ENCODE measurements at places on chromosomes 13 and 19.

- DNase-seq, result no peak
Measured at GRCh38 chr13:78265098-78265497, 338.3 kb downstream of the POU4F1 start.

DNA sequence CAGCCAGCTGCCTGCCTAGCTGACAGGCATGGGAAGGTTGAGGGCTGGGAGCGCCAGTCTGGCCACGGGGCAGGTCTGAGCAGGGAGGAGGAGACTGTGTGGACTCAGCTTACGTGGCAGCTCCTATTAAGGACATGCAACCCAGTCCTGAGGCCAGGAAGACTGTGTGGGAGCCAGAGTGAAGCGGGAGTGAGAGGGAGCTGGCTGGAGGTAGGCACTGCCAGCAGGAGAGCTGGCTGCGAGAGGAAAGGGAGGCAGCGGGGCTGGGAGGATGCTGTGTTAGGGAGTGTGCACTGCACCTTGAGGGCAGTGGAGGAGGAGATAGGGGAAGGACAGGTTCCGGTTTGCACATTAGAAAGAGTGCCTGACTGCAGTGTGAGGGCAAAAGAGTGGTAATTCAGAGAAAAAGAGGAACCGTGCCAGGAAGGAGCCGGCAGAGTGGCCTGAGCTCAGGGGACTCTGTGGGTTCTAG is 99.2 kb downstream of the SLC7A1 start:
- DNase-seq, result no peak

DNA sequence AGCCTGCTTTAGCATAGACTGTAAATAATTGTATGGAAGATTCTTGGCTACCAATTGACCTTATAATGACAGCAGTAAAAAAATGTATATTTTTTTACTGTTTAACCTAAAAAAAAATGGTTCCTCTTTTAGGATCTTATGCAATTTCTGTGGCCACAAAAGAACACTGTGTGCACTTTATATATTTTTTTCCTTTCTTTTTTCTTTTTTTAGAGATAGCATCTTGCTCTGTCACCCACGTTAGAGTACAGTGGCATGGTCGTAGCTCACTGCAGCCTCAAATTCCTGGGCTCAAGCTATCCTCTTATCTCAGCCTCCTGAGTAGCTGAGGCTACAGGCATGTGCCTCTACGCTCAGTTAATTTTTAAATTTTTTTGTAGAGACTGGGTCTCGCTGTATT is 6.1 kb downstream of the FLT3 start:
- DNase-seq, result no peak

DNA sequence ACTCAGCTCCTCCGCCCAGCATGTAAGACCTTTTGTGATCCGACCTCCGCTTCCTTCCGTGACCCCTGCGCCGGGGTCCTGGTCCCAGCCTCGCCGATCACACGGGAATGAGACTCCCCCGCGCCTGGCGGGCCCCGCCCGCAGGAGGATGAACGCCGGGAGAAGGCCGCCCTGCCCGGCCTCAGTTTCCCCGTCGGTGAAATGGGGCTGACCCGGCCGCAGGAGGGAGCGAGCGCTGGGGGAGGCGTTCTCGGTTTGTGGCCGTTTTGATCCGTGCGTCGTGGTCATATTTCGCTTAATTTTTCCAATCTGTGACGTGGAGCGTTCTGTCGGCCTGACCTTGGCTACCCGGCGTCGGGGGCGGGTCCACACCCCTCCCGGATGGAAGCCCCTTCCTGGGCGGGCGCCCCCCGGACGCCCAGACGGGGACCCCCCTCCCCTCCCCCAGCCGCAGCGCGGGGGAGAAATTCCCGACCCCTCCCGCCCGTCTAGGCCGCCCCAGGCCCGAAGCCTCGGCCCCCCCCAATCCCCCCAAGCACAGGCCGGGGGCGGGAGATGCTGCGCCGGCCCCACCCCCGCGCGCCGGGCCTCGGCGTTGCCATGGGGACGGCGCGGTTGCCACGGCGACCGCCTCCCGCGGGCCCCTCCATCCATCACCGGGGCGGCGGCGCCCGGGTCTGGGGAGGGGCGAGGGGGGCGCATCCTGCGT is 11.1 kb downstream of the PALM start:
- DNase-seq, result no peak

DNA sequence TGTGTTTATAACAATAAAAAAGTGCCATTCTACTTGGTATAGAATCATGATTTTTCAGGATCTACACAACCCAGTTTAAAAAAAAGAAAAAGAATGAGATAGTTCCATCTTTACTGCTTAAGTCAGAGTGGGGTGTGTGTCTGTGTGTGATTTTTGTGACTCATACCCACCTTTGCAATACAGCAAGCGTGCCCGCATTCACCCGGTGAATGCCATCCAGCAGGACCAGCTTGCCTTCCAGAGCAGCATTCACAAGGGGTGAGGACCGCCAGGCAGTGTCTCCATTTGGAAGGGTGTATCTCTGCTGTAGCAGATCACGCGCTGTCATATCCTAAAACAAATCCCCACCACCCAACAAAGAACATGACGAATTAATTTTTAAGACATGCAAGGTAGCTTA is 127.7 kb downstream of the VWA8 start:
- no peak for DNase-seq

DNA sequence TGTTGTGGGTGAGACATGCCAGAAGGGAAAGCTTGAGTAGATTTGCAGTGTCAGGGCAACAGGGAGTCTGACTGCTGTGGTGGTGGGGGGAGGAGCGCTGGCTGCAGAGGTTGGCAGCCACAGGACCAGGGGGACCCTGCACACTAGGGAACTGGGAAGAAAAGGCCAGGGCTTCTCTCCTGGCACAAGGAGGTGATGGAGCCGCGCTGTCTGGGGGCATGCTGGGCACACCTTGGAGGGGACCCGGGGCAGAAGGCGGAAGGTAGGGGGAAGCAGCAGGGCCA is 13.9 kb upstream of the EPHX3 start:
- no peak for DNase-seq

DNA sequence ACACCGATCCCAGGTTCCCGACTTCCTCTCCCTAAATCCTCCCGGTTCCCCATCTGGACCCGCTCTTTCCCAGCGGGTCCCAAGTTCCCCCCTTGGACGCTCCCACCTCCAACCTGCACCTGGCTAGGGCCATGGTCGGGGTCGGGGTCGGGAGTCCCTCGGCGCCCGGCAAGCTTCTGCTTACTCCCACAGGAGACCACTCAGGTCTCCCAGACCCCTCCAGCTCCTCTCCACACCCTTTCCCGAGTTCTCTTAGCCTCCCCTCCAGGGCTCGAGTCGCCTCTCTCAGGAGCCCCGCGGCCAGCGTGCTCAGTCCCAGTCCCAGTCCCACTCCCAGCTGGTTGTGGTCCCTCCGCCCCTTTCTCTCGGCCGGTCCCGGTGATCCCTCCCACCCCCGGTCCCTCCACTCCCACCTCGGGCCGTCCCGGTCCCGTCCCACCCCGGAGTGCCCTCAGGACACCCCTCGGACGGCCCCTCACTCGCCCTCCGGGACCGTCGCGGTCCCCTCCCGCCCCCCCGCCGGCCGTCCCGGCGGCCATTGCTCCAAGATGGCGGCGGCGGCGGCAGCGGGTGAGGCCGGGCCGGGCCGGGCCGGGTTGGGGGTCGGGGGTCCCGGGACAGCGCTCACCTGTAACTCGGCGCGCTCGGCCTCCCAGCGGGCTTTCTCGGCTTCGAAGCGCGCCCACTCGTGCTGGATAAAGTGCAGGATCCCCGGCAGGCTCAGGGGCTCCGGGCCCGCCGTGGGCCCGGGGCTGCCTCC is at the start of gene FKRP:
TSS of gene FKRP (plus strand) at position 537 of the 760 bp plus-strand sequence. CDS start 9,394 bp downstream, outside the sequence.
- DNase-seq, result no peak

DNA sequence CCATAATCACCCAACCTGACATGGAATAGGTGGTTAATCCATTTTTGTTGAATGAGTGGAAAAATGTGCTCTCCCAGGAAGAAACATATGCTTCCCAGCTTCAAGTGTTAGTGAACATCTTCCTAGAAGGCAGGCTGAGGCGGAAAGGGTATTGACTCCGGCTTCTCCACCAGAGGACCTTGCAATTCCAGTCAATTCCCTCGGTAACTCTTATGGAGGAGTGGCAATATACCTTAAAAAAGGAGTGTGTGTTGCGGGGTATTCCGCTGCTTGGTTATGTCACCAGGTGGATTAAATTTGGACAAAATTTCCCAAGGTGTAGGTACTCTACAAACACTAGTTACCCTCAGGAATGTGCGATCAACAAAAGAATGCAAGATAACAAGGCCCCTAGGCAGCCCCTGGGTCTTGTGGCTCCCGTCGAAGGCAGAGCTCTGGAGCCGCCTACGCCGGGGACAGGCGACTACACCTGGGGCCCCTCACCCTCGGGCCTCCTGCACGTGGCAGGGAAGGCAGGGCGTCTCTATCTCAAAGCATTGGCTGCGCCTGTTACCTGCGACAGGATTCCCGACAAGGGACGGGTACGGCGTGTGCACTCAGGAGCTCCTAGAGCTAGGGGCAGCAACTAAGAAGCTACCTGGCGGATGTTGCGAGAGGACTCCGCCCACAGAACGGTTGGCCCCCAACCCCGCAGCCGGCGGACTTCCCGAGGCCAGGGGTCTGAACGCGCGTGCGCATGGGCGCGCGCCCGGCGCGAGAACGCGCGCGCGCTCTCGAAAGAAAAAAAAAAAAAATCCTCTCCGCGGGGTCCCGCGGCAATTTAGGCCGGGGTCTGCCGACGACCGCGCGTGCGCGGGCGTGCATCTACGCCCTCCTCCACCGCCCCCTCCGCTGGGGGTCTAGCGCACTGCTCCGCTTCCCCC is at the start of gene WDR87:
TSS of gene WDR87 (minus strand) at position 649 of the 923 bp plus-strand sequence. CDS start 8,355 bp downstream, outside the sequence.
- peak; percentile 21 for DNase-seq

GRCh38 chr19:29119590-29119989 is 93.4 kb downstream of the UQCRFS1 start:
- DNase-seq, result no peak

DNA sequence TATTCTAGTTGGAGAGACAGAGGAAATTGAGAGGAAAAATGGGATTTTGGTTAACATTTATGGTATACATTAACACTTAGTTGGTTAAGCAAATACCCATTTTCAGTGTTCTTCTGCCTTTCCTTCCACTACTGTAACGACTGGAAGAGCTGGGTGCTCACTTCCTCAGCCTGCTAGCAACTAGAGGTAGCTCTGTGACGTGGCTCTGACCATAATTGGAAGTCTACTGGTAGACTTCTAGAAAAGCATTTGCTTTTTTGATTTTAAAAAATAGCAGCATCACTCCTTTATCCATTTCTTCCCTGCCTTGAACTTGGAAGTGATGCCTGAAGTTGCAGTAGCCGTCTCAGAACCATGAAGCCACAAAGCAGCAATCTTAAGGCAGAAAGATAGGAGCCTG is 15.9 kb downstream of the NHLRC3 start:
- DNase-seq, result no peak

GRCh38 chr19:8212212-8212611 is 3.0 kb downstream of the CERS4 start:
- no peak for DNase-seq

DNA sequence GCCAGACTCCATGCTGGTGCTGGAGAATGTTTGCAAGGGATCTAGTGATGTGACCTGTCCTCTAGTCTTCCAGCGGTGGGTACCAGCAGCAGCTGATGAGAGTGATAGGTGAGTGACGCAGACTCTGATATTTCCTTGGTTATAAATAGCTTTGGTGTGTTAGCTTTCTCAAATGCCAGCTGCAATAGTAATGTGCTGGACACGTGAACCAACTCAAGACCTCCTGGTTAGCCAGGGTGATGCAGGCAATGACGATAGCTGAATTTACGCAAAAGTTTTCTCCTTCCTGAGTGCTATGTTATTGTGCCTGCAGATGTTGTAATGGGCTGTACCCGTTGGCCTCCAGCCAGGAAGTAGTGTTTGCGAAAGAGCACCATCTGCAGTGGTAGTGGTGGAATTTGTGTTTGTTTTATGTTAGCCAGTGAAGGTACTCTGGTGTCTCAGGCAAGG is 129.5 kb downstream of the CYSLTR2 start:
- DNase-seq, result peak; percentile 94
